COLO829 (cell line): ENCODE measurements at places on chromosomes 12 and 14.

GRCh38 chr14:57275023-57275664 is 6.4 kb downstream of the AP5M1 start:
- no peak for DNase-seq

DNA sequence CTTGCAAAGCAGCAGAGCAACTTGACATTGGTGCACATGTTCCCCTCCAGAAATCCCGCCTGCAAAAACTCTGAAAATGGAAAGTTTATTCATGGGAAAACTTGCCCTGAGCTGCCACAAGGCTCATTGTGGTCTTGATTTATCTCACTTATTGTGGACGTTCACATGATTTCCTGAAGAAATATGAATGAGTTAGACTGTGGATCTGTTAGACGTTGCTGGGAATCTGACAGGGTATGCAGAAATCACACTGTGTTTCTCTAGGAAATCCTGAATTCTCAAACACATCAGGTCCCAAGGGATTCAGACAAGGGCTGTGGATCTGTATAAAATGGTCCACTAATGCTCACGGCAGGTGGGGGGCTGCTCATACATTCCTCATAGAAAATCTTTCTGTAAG is 72.2 kb downstream of the EID3 start:
- DNase-seq: no peak

DNA sequence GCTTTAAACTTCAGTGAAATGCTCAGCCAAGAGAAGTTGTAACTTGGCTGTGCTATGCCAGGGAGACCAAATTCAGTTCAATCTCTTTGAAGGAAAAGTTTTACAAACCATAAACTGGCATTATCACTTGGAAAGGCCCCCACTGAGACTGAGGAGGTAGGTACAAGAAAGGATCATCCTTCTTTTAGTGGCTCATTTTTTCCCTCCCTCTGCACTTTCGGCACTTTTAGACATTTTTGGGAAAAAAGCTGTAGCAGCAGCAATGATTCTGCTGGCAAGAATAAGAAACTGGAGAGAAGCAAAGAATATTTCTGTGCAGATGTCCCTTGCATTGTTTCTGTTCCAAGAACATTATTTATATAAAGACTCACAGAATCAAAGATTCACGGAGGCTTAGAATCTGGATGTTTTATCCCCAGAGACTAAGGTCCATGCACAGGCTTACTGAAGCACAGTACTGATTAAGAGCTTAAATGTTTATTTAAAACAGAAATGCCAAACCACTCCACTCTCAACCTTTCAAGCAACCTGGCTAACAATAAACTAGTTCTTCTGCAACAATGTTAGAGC is 12.3 kb downstream of the ZC2HC1C start:
- DNase-seq: no peak

GRCh38 chr12:131389054-131390013 is 321.6 kb upstream of the SFSWAP start:
- DNase-seq: no peak

DNA sequence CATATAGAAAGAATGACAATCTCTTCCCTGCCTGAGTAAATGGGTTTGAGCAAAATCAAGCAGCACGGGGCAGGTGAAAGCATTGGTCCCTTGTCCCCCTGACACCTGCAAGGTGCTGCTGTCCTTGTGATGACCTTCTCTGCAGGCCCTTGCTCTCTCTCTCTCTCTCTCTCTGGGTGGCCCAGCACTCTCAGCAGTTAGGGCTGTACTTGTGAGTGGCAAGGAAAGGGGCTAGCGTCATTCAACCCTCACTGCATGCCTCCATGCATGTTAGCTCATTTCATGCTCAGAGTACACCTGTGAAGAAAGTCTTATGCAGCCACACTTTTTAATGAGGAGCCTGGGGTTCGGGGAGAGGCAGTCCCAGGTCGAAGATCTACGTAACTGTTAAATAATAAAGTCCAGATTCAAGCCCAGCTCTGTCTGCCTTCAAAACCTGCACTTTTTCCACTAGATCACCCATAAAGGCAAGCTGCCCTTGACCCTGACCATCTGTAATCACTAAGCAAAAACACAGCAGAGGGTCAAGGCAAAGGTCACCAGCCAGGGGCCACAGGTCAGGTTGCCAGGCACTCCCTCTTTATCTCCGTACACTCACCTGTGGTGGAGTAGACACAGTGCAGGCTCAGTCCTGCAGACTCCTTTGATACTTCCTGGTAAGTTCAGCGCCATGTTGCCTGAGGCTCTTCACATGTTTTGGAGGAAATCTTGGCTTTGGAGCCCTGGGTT is 44.9 kb upstream of the CLMN start:
- no peak for DNase-seq

- no peak for DNase-seq
Measured at GRCh38 chr12:75699251-75699650, 187.8 kb upstream of the KRR1 start.

DNA sequence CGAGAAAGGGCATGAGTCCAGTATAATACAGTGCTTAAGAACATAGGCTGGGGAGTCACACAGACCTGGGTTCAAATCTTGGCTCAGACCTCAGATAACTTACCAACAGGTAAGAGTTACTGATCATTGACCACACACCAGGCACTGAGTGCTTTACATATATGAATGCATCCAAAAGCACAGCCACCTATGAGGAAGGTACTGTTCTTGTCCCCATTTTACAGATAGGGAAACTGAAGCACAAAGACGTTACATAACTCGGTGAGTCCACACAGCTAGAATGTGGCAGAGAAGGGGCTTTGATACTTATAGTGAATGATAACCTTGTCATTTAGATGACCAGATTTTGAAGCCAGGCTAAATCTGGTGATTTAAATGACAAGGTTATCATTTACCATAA is 27.6 kb downstream of the FAIM2 start:
- DNase-seq: no peak

- no peak for DNase-seq
Measured at GRCh38 chr12:47797441-47797840, 22.3 kb downstream of the HDAC7 start.

DNA sequence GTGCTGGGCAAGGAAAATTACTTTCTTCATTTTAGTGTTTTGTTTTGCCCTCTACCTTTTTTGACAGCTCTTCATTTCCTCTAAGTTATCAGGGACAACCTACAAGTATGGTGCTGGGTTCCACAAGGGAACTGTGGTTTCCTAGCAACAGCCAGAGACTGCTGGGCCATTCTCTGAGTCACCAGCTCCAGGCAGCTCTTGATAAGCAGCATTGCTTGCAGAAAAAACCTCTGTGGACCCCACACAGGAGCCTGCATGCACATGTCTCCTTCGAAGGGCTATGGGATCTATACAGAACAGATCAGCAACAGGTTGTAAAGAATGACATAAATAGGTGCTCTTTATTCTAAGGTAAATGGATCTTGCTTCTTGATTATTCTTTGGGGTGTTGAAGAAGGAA is 81.0 kb upstream of the CCDC196 start:
- peak; percentile 41 for DNase-seq

- no peak for DNase-seq
Measured at GRCh38 chr14:68806526-68807147, 13.8 kb upstream of the ZFP36L1 start.

GRCh38 chr14:52802597-52802996 is 11.2 kb upstream of the GNPNAT1 start:
- no peak for DNase-seq

GRCh38 chr14:58362798-58363412 is 32.8 kb upstream of the TOMM20L start:
- DNase-seq: peak; percentile 20

GRCh38 chr12:89529738-89530137 is 3.9 kb upstream of the POC1B start:
- DNase-seq: peak; percentile 64

- no peak for DNase-seq
Measured at GRCh38 chr12:104197264-104197663, 18.3 kb upstream of the TXNRD1 start.

DNA sequence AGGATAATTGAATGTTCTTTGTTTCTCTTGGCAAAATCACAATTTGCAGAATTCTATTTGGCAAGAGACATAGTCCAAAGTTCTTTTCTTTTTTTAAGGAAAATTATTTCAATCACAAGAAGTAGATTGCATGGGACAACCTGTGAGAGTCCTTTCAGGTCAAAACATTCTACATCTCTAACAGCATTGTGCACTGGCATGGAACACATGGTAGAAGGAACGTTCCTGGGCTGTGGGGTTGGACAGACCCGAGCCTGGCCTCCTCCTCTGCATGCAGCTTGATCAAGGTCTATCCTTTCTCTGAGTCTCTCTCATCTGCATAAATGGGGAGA is 88.6 kb upstream of the CPSF6 start:
- no peak for DNase-seq

- no peak for DNase-seq
Measured at GRCh38 chr12:116687888-116688287, 50.0 kb downstream of the SPRING1 start.

- no peak for DNase-seq
Measured at GRCh38 chr12:108839890-108840230, 17.5 kb downstream of the SSH1 start.

DNA sequence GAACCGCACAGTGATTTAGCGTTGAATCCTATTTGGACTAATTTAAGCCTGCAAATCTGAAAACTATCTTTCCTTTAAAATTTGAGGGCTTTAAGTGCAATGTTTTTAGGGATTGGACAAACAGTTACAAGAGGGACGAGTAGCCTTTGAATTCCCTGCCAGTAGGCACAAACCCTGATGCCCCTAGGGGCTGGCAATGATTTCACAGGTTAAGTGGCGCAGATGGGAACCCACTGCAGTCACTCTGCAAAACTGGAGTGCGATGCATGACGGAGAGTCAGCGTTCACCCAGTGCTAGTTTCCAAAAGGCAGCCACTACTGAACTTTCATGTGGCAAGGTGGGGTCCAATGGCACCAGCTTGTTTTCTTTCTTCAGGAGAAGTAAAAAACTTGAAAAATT is 99.4 kb upstream of the FRMD6 start:
- no peak for DNase-seq
